ENCODE measurements at places on chromosomes 16 and 17.
A peak's percentile ranks its signal among the peaks of the same experiment; 100 is the strongest.

DNA sequence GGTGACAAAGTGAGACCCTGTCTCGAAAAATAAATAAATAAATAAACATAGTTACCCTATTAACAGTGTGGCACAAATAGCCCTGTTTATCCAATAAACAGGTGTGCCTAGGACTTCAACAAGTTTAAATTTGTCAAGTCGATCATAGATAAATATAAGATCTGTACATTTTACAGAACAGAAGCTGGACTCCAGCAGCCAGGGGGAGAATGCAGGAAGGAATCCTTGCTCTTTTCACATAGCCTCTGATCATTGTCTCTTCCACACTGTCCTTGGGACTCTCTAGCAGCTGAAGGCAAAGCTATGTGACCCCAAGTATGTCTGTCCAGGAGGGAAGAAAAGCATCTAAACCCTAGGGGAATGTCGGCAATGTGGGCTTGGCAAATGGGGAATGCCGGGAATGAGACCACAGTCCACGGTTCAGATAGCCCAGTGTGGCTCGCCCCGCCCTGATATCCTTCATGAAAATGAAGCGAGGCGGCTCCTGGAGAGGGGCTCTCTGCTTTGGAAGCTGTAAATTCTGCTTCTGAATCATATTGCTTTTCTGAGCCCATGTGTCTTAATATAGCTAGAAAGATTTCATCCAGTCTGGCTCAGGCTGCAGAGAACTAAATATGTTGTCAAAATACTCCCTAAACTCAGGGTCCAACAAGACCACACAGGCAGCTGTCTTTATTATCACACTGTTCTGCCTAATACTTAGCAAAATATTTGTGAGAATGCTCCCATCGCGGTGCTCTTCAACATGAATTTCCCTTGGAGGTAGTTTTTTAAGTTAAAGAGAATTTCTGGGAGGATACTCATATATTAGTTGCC lies 24.9 kb upstream of the GRB2 start:
- DNase-seq: peak; percentile 9

DNA sequence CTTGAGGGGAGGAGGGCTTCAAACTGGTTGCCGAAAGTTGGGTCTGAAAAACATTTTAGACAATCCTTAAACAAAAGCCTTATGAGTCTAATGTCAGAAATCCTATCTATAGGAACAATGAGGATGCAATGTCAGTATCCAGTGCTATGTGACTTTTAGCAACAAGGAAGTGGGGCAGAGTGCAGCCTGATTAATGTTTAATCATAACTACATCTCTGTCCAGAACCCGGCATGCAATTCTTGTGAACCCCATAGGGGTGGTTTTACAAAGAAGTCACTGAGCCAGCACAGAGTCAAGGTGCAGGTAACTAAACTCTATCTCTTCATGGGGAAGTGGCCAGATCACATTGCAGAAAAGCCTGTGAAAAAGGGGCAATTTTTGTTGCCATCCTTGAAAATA lies 267.5 kb downstream of the HS3ST4 start:
- peak; percentile 9 for DNase-seq

GRCh38 chr17:13323990-13324389 lies 277.7 kb downstream of the HS3ST3A1 start:
- no peak for DNase-seq

DNA sequence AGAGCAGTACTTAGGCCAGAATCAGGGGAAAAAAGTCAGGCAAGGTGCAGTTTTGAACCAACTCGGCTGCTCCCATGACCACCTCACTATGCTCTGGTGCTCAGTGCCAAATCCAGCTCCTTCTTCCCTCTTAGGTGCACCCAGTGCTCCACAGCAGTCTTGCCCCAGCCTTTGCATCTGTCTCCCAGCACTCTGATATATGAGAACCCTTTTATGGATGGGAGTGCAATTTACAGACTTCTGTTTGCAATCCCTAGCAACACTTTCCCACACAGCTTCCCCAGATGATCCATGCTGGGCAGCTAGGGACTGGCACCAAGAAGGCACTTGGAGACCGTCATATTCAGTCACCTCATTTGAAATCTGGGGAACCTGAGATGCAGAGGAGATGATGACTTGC lies 267.9 kb upstream of the CCL2 start:
- no peak for DNase-seq

GRCh38 chr16:50050802-50051201 lies 15.0 kb upstream of the HEATR3 start:
- no peak for DNase-seq

DNA sequence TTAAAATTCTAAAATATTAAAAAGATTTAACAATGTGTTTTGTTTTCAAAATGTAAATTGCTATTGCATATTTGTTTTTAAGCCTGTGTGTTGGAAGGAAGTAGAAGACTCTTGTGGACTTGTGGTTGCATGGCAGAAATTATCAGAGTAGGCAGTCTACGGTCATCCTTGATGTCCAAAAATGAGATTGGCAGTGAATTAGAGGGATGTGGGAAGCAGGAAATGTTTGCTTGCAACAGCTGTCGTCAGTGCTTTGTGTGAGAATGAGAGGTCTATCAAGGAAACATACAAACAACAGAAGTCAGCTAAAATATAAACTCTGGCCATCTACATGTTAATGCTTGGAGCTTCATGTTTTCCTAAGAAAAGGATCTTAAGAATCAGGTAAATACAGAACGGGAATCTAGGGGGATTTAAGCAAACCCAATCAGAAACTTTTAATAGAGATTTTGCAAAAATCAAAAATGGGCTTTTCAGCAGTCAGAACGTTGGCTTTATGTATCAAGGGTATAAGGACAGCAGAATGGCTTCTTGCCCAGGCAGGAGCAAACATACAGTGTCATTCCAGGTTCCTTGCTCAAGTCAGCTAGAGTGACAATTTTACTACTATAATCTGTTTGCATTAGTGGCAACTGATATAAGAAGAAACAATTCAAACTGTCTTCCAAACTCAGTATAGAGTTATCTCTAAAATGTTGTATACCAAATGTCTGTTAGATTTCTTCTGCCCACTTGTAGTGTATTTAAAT lies 196.7 kb downstream of the CYB561 start:
- DNase-seq: no peak

DNA sequence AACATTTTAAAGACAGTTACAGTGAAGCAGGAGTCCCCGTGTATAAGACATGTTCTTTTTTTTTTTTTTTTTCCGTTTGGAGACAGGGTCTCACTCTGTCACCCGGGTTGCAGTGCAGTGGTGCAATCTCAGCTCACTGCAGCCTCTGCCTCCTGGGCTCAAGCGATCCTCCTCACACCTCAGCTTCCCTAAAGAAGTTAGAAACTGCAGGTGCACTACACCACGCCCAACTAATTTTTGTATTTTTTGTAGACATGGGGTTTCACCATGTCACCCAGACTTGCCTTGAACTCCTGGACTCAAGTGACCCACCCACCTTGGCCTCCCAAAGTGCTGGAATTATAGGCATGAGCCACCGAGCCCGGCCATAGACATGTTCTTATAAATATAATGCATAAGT lies 3.0 kb downstream of the EVI2B start:
- DNase-seq: no peak

GRCh38 chr17:75315541-75316243 lies 26.5 kb upstream of the SLC25A19 start:
- DNase-seq: no peak

GRCh38 chr17:47262586-47262985 lies 9.0 kb downstream of the ITGB3 start:
- no peak for DNase-seq

DNA sequence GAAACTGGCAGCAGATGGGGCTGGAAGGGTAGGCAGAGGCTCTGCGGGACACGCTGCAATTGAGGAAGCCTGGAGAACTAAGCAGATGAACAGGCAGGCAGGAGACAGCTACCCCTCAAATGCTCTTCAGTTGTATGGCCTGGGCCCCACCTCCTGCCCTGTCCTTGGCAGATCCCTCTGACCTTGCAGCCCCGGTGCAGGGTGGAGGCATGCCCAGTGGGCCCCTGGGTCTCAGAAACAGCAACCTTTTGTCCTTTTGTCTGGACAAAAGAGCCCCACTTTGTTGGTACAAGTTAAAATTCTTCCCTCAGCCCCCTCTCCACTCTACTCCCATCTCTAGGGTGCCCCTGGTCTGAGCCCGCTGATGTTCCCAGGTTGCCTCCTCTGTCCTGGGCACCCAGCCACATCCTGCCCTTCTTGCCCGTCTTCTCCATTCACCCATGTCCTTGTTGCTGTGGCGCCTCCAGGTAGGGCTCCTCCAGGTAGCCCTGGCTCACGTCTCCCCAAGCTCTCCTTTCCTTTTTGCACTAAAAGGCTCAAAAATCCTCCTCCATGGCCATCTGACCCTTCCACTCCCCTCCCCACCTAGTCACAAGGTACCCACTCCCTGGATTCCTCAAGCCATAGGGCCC lies 136.8 kb downstream of the CLEC16A start:
- DNase-seq: no peak

DNA sequence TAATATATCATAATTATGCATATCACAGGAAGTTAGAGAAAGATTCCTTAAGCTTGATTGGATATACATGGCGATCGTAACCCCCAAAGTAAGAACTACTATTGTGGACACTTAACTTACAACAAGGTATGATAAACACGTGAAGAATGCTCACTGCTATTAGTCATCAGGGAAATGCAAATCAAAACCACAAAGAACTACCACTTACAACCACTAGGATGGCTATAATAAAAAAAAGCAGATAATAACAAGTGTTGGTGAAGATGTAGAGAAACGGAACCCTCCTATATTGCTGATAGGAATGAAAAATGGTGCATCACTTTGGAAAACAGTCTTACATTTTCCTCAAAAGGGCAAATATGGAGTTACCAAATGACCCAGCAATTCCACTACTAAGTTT lies 265.9 kb downstream of the SLC39A11 start:
- no peak for DNase-seq

DNA sequence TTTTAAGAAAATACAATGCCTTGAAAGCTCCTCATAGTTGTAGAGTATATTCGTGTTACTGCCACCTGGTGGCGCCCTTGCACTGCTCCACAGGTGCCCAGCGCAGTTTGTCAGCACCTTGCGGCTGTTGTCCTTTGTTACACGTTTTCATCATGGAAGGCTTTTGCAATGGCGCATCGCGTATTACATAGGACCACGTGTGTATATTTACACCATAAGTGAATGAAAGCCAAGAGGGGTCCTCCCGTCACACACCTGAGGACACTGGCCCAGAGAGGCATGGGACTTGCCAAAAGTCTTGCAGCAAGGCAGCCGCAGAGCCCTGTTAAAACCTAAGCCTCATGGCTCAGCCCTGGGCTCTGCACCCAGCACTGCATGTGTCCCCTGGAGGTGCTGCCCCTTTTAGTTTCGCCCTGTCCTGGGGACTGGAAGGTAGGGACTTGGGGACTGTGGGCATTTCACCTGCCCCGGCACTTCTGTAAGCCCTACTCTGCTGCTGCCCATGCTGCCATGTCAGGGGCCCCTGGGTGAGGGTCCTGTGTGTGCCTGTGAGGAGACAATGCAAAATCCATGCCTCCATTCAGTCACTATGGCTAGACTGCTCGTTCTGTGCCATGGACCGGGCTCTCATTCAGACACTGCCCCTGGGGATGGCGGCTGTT lies 24.3 kb downstream of the POLR3E start:
- peak; percentile 74 for DNase-seq

GRCh38 chr17:68461122-68461539 lies 3.8 kb upstream of the WIPI1 start:
- DNase-seq: no peak

GRCh38 chr17:70307430-70308225 lies 138.3 kb downstream of the KCNJ2 start:
- DNase-seq: no peak

GRCh38 chr17:924711-925475 lies 54.7 kb downstream of the NXN start:
- peak; percentile 48 for DNase-seq

GRCh38 chr17:32998111-32998886 lies 6.7 kb downstream of the SPACA3 start:
- DNase-seq: peak; percentile 72

DNA sequence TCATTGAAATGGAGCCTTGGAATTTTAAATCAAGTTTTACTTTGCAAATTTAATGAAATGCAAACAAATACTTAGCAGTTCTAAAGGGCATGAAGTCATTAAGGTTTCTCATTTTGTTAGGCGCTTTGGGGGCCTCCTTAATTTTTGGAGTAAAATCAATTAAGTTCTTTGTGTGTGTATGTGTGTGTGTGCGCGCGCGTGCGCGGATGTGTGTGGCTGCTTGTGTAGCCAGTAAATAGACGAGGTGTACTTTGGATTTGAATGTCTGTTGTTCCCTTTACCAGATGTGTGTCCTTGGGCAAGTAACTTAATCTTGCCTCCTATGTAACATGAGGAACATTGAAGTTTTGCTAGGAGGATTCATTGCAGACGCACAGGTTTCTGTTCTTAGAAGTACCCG lies 1051.4 kb upstream of the EEF2KMT start:
- DNase-seq: no peak

DNA sequence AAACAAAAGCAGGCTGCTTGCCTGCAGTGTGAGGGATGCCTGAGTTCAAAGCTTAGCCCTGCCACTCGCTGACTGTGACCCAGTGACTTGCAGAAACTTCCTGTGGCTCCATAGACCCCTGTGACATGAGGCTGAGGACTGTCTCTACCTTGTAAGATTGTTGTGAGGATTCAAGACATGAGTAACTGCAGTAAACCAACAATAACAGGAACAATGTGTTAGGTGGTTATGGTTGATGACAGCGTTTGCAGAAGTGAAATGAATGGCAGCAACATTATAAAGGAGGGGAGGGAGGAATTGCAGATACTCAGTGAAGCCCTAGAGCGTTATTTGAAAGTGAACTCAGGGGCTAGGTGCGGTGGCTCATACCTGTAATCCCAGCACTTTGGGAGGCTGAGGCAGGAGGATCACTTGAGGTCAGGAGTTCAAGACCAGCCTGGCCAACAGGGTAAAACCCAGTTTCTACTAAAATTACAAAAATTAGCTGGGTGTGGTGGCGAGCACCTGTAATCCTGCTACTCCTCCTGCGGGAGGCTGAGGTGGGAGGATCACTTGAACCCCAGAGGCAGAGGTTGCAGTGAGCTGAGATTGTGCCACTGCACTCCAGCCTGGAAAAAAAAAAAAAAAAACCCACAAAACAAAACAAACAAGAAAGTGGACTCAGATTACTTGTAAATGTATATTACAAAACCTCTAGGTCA lies 33.5 kb upstream of the EMP2 start:
- DNase-seq: no peak

DNA sequence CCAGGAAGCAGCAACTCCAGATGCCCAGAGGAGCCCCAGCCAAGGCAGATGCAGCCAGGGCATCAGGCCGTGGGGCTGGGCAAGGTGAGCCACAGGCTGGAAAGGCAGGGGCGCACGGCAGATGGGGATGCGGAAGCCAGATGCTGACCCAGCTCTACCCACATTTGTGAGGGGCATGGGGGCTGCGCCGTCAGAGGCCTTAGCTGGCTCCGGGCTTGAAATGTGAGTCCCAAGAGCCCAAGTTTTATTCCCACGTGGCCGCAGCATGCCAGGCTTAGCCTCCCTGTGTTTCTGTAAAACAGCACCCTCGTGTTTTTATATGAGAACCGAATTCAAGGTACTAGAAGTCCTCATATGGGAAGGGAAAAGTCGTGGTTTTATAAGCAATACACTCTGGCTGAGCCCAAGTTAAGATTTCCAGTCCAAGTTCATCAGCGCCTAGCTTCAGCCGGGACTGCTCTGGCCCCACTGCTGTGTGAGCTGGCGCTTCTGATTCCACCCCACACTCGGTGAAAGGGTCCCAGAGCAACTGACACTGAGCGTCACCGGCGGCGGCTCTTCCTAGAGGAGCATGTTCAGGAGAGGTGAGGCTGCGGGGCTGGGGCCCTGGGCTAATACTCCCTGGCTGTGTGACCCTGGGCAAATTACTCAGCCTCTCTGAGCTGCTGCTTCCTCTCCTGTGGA lies 6.7 kb upstream of the C16orf95 start:
- DNase-seq: no peak
